ENCODE measurements at places on chromosomes 7 and 10. TPM values are rescaled to one million over a fixed set of nuclear protein-coding genes. Genes with fewer than 3 reads are reported as not detected.
A peak's percentile ranks its signal among the peaks of the same experiment; 100 is the strongest.

GRCh38 chr10:24618401-24618800 lies 105.3 kb downstream of the ARHGAP21 start:
- peak overlapping the region; percentile 81 for H3K27ac ChIP-seq
- peak overlapping the region; percentile 78 for H3K4me3 ChIP-seq
- no peak for DNase-seq

DNA sequence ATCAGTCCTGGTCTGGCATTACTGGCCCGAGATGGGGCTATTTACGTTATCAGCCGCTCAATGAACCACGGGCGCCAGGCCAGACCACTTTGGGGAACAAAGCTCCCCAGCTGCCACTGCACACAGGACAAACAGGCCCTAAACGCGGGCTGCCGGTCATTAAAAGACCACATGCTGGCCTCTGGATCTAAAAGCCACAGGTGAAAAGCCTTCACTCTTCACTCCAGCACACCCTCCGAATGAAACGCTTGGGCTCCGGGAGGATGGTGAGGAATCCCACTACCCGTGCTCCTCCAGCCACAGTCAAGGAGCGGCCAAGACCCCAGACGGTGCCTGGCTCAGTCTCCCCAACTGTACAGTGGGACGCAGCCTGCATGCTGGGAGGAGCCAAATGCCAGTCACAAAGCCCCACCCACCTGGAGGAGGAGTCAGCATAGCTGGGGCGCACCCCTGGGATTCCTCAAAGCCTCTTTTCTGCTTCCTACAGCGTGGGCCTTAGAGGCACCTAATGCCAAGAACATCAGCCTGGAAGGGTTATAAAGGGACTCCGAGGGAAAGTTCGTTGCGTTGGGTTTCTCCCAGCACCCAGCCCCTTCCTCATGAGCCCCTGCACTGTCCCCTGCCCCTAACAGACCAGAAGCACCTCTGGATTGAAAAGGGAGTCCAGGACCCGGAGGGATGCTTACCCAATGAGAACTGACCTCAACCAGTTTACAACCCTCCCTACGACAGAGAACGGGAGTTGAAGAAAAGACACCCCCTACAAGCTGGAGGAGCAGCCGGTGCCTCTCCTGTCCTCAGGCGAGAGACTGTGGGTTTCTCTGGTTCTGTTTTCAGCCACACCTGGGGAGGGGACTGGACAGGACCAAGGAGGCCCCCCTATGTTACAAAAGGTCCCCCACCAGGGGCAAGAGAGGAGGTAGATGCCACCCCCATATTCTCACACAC lies 4.7 kb downstream of the PDGFA start:
- no peak for DNase-seq
- peak overlapping the region; percentile 70 for H3K4me3 ChIP-seq
- H3K36me3 ChIP-seq, result peaks cover 5% of the 10 kb centered on the region
- H3K27ac ChIP-seq, result peak overlapping the region; percentile 34
- peaks cover 13% of the 10 kb centered on the region for H3K4me1 ChIP-seq

The SPDYE8 gene
- not detected for total RNA-seq

- H3K4me3 ChIP-seq, result no peak overlapping the region
- H3K36me3 ChIP-seq, result peaks cover 20% of the 10 kb centered on the region
- H3K27ac ChIP-seq, result peak overlapping the region; percentile 9
- H3K27me3 ChIP-seq, result no peaks in the 10 kb centered on the region
- no peaks in the 10 kb centered on the region for H3K4me1 ChIP-seq
Observed at GRCh38 chr10:35442028-35442427, 105.7 kb downstream of the CCNY start.

DNA sequence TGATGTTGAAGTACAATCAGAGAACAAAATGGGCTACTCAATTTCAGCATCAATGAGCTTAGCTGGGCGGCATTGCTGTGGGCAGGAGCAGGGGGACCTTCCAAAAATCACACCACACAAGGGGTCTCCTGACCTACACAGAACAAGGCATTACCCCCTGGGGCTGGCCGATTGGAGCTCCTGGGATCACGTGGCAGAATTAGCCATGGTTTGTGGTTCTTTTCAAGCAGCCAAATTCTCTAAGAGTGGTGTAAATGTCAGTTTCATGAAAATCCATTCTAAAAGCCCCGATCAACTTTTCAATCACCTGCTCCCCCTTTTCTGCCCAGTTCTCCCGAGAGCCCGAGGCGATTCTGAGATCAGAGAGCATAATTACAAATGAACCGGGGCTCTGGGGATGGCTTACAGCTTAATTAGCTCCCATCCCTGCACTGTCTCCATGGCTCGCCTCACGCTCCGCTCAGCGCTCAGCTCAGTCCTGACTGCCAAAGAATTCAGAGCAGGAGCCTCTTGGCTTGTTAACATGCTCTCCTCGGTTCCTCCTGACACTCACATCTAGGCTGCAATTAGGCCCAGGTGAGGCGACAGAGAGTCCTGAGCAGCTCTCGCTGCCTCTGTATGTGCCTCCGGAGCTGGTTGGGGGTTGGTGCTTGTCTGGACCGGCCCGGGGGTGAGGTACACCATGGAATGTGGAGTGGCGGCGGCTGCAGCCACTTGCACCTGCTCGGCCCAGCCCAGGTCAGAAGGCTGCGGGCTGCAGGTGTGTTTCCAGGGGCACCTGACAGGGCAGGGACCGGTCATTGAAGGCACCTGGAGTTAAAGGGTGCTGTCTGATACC lies 111.8 kb downstream of the WDR11 start:
- DNase-seq, result no peak
- H3K36me3 ChIP-seq, result no peaks in the 10 kb centered on the region
- H3K27me3 ChIP-seq, result no peaks in the 10 kb centered on the region
- peak overlapping the region; percentile 78 for H3K27ac ChIP-seq
- peaks cover 53% of the 10 kb centered on the region for H3K4me1 ChIP-seq

- H3K4me3 ChIP-seq, result no peak overlapping the region
- H3K4me1 ChIP-seq, result no peaks in the 10 kb centered on the region
- no peak for DNase-seq
- no peak overlapping the region for H3K27ac ChIP-seq
Observed at GRCh38 chr10:77328272-77328816, 309.3 kb downstream of the KCNMA1 start.

GRCh38 chr7:25495342-25496250 lies 267.3 kb upstream of the NPVF start:
- no peaks in the 10 kb centered on the region for H3K27me3 ChIP-seq
- H3K4me3 ChIP-seq, result no peak overlapping the region
- H3K27ac ChIP-seq, result no peak overlapping the region
- no peaks in the 10 kb centered on the region for H3K36me3 ChIP-seq
- no peak for DNase-seq

DNA sequence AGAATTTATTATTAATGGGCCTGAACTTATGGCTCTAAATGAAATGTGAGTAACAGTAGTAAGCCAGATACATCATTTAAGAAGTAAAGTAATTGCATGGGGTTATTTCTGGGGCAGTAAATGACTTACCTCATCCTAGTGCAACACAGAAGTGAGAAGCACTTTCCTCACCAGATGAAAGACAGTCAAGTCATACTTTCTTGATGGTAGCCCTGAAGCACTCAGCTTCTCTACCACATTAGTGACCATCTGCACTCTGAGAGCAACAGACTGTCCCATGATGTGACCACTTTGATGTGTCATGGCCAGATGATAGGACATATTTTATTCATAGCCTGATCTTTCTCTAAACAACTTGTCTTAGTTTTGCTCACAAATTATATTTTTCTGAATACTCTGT lies 369.5 kb upstream of the PHF14 start:
- no peaks in the 10 kb centered on the region for H3K36me3 ChIP-seq
- no peak for DNase-seq
- H3K4me1 ChIP-seq, result no peaks in the 10 kb centered on the region
- H3K27ac ChIP-seq, result no peak overlapping the region
- no peak overlapping the region for H3K4me3 ChIP-seq
- no peaks in the 10 kb centered on the region for H3K27me3 ChIP-seq

- no peaks in the 10 kb centered on the region for H3K4me1 ChIP-seq
- no peaks in the 10 kb centered on the region for H3K36me3 ChIP-seq
- no peak overlapping the region for H3K4me3 ChIP-seq
- DNase-seq, result no peak
- no peak overlapping the region for H3K27ac ChIP-seq
- no peaks in the 10 kb centered on the region for H3K27me3 ChIP-seq
Observed at GRCh38 chr7:20894806-20895205, 108.1 kb upstream of the SP8 start.

DNA sequence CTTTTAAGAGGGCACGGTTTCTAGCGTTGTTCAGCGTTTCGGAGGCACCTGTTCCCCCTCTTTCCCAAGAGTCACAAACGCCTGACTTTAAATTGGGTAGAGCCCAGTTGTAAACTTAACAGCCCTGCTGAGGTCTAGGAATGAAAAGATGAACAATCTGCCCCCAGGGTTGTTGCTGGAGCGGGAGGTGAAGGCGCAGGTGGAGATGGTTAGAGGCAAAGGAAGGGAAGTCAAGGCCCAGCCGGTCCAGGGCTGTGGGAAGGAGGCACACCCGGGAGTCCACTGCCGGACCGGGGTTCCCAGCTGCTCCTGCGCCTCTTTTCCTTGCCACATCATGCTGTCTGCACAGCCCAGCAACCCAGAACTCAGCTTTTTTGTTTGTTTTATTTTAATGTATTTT lies 770 bp downstream of the PRXL2A start:
- DNase-seq, result no peak
- H3K4me3 ChIP-seq, result peak overlapping the region; percentile 94
- H3K4me1 ChIP-seq, result peaks cover 70% of the 10 kb centered on the region
- peaks cover 3% of the 10 kb centered on the region for H3K36me3 ChIP-seq

DNA sequence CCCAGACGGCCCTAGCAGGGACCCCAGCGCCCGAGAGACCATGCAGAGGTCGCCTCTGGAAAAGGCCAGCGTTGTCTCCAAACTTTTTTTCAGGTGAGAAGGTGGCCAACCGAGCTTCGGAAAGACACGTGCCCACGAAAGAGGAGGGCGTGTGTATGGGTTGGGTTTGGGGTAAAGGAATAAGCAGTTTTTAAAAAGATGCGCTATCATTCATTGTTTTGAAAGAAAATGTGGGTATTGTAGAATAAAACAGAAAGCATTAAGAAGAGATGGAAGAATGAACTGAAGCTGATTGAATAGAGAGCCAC lies 184 bp downstream of the CFTR start:
- peaks cover 10% of the 10 kb centered on the region for H3K4me1 ChIP-seq
- peak overlapping the region; percentile 92 for H3K4me3 ChIP-seq
- peaks cover 54% of the 10 kb centered on the region for H3K27me3 ChIP-seq
- no peak for DNase-seq

DNA sequence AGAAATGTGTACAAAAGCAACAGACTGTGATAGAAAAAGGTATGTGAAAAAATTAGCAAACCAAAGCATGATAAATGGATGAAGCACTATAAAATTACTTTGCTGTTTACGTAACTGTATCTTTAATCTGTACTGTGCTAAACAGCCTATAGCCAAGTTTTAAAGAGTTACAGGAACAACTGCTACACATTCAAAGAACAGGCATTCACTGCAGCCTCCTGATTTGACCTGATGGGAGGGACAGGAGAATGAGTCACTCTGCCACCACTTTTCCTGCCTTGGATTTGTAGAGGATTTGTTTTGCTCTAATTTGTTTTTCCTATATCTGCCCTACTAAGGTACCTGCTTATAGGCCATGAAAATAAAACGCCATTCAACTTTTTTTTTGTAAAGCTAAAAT lies 116.1 kb downstream of the FANK1 start:
- H3K27me3 ChIP-seq, result no peaks in the 10 kb centered on the region
- no peak for DNase-seq
- H3K27ac ChIP-seq, result no peak overlapping the region
- H3K4me3 ChIP-seq, result no peak overlapping the region

The TCERG1L gene
- 4.2 TPM for total RNA-seq

The CPEB3 gene
- total RNA-seq, result 3.7 TPM

DNA sequence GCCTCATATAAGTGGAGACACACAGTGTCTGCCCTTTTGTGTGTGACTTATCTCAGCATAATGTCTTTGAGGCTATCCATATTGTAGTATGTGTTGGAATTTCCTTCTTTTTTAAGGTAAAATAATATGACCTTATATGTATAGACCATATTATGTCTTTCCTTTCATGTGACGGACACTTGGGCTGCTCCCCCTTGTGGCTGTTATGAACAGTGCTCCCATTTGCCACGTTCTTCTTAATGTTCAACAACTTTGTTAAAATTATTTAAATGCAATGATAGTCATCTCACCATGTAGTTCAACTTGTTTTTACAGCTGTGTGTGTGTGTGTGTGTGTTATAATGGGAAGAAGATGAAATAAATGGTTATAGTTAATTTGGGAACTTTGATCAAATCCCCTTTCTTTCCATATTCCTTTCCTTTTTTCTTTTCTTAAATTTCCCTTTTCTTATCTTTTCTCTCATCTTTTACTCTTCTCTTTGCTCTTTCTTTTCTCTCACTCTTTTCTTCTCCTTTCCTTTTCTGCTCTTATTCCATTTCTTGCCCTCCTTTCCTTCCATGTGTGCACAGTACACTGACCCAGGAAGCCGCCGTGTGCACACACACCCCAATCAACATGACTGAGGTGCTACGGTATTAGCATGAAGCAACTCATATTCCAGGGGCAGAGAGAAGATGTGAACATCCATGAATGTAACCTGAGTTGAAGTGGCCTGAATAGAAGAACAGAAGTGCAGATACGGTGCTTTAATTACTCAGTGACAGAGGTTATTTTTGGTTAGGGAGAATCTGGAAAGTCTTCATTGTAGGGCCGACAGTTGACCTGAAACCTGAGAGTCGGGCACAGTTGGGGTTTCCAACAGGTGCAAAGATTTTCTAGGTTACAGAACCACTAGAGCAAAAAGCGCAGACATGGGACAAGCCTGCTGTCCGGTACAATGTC lies 596.6 kb downstream of the SDK1 start:
- no peak overlapping the region for H3K4me3 ChIP-seq
- H3K36me3 ChIP-seq, result no peaks in the 10 kb centered on the region
- H3K4me1 ChIP-seq, result peaks cover 9% of the 10 kb centered on the region
- no peak overlapping the region for H3K27ac ChIP-seq
- peaks cover 2% of the 10 kb centered on the region for H3K27me3 ChIP-seq

The CPVL gene
- total RNA-seq, result 30.2 TPM

- H3K36me3 ChIP-seq, result no peaks in the 10 kb centered on the region
- peak overlapping the region; percentile 32 for H3K27ac ChIP-seq
- peaks cover 31% of the 10 kb centered on the region for H3K27me3 ChIP-seq
- DNase-seq, result no peak
- H3K4me3 ChIP-seq, result no peak overlapping the region
- peaks cover 28% of the 10 kb centered on the region for H3K4me1 ChIP-seq
Observed at GRCh38 chr10:70927189-70927943, 39.0 kb upstream of the PCBD1 start.

The LAMB1 gene
- total RNA-seq, result 141 TPM

DNA sequence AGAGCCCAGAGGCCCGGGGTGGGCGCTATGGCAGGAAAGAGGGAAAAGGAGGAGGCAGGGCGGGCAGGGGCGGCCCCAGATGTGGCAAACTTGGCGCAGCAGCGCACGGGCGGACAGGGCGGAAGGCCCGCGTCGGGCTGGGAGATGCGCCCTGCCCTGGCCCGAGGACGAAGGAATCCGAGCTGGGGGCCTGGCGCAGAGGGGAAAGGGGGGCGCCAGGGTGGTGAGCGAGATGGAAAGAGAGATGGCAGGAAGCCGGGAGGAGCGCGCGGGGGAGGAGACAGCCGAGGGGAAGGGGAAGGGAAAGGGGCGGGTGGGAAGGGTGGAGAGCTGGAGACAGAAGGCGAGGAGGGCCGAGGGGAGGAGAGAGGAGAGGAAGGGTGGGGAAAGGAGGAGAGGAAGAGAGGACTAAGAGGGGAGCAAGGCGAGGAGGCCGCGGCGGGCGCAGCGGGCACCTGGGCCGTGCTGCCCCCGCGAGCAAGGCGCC lies at the start of gene MARVELD1:
TSS of gene MARVELD1 (plus strand) at position 392 of the 487 bp plus-strand sequence. CDS start 147 bp downstream, outside the sequence.
- peaks cover 19% of the 10 kb centered on the region for H3K27me3 ChIP-seq
- peak within 1 kb of the TSS; percentile 100 for H3K4me3 ChIP-seq
- peaks cover 27% of the 10 kb centered on the region for H3K4me1 ChIP-seq
- no peak for DNase-seq
- peaks cover 11% of the 10 kb centered on the region for H3K36me3 ChIP-seq
- peak within 1 kb of the TSS; percentile 98 for H3K27ac ChIP-seq

All from type B pancreatic cell (in vitro differentiated cells).